Globus pallidus (tissue), 1 donor: ENCODE measurements at places on chromosomes 2 and 18.

DNA sequence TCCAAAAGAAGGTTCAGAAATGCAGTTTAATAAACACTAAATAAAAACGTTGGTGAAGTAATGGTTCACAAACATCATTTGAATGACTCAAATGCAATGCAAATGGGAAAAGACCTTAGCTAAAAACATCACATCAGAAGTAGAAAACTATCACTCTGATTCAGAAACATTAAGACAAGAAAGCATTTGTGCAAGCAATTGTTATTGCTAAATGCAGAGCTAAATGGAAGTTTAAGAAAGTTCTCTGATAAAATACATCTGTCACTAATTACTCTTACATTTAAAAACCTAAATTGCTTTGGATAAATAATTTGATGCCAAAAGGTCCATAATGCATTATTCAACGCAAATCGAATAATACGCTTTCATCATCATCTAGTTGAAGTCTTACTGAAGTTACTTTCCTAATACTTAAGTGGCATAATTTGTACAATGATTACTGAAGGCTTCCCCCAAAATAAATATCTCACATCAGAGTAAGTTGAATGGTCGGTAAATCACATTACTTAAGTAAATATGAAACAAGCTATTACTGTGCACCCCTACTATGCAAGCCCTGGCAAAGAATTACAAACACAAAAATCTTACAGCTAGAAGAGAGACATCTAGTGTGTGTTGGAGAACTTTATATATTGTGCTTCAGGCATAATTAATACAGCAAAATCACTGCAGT is 105.7 kb upstream of the KCTD1 start:
- DNase-seq: peak; percentile 51

DNA sequence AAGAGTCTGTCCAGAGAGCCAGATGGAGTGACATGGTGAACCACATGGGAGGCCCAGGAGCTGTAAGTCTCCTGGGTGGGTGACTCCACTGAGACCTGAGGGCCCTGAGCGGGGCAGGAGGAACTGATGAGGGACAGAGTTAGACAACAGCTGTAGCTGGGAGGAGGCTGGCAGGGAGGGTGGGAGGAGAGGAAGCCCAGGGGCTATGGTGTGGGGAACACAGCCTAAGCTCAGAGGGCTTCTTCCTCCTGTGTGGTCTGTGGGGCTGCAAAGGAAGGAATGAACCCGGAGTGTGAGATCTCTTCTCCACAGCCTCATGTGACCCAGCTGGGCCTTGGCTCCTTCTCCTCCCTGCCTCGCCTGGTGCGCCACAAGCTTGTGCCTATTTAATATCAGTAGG is 395.6 kb upstream of the HS6ST1 start:
- peak; percentile 35 for DNase-seq

DNA sequence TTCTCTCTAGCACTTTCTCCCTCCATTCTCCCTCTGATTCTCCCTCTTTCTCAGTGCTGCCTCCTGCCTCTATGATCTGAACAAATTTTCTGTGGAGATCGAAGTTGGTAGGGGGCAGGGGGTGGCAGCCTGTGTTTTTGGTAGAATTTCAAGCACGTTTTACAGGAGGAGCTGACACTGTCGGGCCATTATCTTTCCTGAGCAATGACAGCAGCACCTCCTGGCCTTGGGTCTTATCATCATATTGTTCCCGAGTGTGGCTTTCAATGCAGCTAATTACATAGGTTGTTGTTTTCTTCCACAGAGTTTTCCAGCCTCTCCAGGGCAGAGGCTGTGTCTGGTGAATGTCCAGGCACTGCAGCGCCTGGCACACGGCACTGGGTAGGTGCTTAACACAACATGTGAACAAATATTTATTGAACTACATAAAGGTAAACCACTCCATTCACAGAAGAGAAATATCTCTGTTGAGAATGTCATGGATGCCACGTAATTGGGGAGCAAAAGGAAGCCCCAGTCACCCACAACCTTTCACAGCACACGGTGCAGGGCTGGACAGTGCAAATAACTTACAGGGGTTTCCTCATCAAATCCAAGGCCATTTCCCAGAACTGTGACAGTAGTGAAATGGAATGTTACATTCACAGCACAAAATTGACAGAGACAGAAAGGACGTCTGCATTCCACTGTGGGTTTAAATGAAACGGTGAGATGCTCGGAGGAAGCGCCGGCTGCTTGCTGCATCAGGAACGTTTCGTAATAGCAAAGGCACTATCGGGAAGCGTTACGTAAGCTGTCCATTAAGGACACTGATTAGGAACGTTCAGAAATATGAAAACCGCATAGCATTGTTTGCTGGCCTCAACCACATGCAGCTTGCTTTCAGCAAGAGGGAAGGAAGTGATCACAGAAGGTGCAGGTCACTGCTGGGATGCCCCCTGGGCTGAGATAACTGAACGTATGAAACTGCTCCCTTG is 6.5 kb upstream of the KCNG2 start:
- DNase-seq: no peak

DNA sequence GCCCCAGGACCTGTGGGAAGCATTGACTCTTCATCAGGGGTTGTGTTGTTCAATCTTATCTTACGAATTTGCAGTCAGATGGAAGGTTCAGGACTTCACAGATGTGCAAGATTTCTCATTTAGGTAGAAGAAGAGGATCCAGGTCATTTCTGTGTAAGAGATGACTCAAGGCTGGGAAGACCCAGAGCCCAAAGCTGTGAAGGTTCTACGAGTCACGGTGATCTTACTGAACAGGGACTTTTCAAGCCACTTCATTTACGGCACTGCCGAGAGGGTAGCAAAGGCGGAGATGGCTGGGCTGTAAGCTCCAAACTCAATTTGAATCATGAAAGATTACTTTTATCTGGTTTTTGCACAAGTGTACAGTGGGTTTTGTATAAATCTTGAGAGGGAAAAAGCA is 228.0 kb upstream of the MEX3C start:
- no peak for DNase-seq

DNA sequence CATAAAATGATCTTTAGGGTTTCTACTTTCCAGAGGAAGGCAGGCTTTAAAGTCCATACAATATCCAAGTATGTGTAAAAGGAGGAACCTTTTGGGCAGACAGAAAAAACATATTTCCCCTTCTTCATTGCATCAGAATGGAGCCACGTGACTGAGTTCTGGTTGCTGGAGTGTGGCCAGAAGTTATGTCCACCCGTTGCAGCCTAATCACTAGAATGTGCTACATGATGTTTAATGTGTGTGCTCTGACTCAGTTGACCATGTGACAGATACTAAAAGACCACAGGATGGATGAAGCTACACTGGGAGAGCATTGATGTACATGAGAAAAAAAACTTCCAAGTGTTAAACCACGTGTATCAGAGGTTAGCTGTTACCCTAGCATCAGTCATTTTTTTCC is 460.9 kb downstream of the RIT2 start:
- DNase-seq: no peak

DNA sequence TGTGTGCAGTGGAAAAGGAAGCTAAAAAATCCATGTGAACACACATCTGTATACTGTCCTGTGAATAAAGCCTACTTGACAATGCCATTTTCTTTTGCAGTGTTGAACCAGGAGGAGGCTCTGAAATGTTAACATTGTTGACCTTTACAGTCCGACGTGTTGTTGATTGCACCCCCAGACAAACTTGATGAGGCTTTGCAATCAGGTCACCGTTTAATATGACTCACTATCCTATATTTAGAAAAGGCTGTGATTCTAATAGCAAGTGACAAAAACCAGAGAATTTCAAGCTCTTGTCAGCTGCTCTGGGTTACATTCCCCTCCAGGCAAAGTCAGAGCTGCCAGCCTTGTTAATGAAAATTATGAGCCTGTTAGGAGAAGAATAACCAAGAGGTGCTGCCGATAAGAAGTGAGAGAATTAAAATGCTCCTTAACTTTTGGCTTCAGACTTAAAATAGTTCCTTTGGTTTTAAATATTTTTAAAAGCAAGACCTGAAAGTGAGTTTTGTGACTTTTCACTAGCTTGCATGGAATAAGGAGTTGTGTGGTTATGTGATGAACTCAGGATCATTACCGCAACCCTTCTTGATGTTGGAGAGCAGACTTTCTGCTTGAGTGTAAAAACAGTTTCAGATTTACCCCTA is 162.1 kb downstream of the QPCT start:
- DNase-seq: no peak

- no peak for DNase-seq
Measured at GRCh38 chr18:8507361-8507760, 101.9 kb upstream of the RAB12 start.

DNA sequence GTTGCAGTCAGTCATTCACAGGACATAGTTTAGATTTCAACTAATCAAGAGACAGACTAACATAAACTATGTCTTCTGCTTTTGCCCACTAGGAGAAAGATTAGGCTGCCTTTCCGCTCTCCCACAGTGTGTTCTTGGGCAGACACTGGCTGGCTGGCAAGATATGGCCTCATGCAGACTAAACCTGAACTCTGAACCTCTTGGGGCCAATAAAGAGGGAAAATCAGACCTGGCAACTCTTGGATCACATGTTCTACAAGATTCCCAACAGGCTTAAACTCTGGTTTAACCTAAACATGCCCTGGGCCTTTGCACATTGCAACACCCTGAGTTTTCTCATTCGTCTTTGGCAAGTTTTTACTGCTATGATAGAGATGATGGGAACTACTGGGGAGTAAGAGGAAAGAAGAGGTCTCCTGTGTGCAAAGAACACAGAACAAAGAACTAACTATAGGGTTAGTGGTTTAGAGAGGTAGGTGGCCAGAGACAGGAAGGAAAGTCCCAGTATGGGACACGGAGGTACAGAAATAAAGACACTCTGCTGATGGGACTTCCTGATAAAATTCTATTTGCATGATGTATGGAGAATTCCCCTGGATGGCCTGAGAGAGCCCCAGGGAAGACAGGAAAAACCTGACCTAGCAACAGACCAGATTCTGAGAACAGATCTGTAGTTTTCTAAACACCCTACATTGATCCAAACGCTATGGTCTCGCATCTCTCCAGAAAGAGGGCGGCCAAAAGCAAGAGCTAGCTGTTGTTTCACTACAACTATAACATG is 2.0 kb upstream of the ATRAID start:
- no peak for DNase-seq
